ENCODE measurements at places on chromosomes 16 and 17.

GRCh38 chr16:89787365-89787805 is 29.1 kb downstream of the FANCA start:
- DNase-seq: no peak

GRCh38 chr17:29458066-29458465 is 67.9 kb downstream of the TAOK1 start:
- DNase-seq: no peak

DNA sequence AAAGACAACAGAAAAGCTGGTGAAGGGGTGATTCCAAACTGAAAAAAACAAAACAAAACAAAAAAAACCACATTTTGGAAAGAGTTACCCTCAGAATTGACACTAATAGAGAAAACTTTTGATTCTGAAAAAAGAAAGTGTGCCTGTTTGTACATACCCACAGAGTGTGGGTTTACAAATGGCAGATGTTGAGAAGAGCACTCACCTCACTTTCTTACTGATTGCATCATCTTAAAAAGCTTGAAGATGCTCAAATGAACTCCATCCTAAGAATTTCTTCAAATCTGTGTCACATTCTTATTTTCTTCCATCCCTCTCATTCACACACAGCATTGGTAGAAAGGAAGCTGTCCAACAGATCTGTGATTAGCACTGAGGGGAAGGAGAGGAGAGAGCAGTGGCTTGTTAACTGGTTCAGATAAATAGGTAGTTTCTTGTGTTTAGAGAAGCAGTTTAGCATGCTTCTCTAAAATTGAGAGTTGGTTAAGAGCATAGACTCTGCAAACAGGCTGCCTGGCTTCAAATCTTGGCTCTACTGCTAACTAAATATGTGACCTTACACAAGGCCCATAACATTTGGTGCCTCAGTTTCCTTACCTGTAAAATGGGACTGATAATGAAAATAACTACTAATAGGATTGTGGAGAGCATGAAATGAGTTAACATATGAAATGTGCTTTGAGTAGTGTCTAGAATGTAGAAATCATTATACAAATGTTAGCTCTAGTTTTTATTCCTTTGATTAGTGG is 6.9 kb downstream of the GNAO1 start:
- DNase-seq: no peak

- no peak for DNase-seq
Observed at GRCh38 chr17:76709077-76709950, 1.5 kb downstream of the MXRA7 start.

DNA sequence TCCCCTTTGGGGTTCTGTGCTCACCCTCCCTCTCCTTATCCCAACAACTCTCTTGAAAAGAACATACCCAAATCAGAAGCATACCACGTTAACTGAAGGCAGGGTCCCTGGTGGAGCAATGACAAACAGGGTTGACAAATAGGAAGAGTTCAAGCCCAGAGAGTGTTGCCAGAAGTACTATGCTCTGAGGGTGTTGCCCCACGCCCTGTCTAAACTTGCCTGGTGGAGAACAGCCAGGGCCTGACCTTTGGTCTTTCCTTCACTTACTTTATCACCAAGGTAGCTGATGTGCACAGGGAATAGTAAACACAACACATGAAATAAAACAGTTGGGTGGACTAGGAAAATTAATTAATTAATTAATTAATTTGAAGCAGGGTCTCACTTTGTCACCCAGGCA is 23.3 kb downstream of the ZNF75A start:
- DNase-seq: no peak
